ENCODE measurements at places on chromosomes 5 and 9.

DNA sequence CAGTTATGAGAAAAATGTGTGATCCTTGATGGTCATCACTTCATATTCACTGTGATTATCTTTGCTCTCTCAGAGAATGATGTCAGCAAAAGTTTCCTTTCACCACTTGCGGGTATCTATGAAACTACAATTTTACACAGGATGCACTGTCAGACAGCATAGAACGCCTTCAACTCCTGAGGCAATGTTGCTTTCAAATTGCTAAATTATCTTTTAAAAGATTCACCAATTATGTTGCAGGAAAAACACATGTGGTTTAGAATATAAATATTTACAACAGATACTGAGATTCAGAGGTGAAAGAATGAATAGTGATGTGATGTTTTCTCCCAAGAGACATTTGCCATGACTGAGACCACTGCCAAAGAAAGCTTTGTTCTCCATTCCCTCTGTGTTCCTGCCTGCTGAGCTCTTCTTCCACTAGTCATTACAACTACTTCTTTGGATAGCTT, 879.8 kb upstream of the DMAC1 start:
- DNase-seq = no peak

DNA sequence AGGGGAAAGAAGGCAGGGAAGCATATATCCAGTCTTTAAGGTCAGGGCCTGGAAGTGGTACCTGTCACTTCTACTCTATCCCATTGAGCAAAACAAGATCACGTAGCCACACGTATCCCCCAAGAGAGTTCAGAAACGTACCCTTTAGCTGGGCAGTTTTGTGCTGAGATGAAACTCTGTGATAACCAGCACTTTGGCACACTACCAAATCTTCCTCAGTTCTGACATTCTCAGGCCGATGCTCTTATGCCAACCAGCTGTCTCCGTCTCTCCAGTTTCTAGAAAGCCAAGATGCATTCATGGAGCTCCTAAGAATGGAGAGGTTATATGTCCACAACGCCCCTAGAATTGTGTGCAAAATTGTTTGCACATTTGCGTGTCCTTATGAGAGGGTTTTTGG, 176.6 kb upstream of the MSX2 start:
- DNase-seq = no peak

DNA sequence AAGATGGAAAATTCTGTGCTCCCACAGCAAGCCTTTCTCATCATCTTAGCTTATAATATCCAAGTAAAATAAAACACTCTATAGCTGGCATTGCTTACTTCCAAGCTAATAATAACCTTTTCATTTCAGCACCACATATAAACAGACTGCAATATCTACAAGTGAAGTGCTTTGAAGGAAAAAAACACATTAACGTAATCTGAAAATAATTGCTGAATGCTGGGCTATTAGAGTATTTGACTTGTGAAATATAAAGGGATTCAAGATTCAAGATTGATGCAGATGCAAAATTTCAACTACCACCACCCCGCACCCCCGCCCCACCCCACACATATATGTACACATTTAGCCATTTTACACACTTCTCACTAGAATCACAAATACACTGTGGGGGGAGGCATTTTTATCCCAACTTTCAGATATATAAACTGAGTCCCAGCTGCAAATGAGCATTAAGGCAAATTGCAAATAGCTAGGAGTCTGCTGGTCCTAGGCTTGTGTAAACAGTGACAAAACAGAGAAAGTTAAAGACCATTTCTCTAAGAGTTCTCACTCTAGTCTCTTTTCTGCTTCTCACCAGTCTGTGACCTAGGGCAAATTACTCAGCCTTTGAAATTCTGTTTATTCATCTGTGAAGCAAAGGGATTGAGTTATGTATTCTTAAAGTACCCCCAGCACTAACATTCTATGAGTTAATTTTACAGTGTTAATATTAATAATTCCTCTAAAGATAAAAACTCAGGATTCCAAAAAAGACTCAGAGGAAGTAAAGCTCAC, 489.4 kb downstream of the PRELID2 start:
- no peak for DNase-seq

DNA sequence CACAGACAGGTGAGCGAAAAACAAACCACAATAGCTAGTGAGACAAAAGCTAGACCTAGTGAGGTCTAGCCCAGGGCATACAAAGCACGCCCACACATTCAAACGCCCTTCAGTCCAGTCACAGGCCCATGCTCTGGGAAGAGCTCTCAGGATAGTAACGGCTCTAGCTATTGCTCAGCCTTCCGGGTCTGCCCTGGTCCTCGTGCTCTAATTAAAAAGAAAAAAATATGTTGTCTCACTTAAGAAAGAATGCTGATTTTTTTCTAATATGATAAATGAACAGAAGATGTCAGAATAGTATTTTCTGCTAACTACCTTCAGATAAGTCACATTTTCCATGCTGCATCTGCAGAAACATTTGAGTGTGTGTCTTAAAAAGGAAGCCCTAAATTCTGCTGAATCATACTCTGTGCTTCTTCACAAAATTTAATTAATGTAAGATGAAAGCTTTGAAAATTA, 94.5 kb downstream of the PLPP1 start:
- DNase-seq = no peak

- no peak for DNase-seq
These were observed 79.6 kb downstream of the SMIM15 start for GRCh38 chr5:61082516-61083280.

GRCh38 chr5:159001247-159001646, 98.5 kb downstream of the EBF1 start:
- no peak for DNase-seq

GRCh38 chr9:32431196-32431595, 46.8 kb downstream of the ACO1 start:
- no peak for DNase-seq

GRCh38 chr5:158487664-158488063, 612.1 kb downstream of the EBF1 start:
- no peak for DNase-seq

- DNase-seq = no peak
These were observed 224.9 kb downstream of the SNX18 start for GRCh38 chr5:54742417-54742891.

- DNase-seq = no peak
These were observed 90.8 kb downstream of the MACROH2A1 start for GRCh38 chr5:135308245-135308644.

DNA sequence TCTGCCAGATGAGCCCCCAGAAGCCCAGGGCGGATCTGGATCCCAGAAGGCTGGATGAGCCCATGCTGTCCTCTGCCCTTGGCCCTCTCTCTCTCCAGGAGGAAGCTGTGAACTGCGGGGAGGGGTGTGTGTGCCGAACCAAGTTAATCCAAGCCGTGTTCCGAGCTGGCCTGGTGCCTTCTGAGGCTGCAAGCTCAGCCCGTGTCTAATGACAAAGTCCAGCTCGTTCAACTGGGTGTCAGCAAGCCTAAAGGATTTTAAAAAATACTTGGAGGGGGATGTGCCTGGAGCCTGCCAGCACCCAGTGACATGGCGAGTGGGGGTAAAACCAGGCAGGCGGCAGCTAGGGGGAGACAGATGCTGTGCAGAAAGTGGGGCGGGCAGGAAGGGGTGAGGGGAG, 8.0 kb downstream of the STC2 start:
- no peak for DNase-seq

DNA sequence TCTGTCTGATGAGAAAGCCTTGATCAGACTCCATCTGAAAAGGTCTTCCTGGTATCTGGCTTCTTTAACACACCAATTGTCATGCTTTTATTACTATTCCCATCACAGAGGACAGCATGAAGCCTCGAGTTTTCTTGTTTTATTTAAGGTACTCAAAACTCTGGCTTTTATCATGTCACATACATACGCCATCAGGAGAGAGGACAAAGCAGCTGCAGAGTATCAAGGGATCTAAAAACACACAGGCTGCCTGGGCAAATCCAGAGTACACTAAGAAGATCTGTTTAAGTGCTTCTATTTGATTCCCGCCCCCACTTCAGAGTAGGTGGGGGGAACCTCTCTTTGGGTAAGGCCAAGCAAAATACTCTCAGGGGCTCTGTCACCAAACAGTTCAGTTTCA, 277.2 kb downstream of the SPOCK1 start:
- no peak for DNase-seq

DNA sequence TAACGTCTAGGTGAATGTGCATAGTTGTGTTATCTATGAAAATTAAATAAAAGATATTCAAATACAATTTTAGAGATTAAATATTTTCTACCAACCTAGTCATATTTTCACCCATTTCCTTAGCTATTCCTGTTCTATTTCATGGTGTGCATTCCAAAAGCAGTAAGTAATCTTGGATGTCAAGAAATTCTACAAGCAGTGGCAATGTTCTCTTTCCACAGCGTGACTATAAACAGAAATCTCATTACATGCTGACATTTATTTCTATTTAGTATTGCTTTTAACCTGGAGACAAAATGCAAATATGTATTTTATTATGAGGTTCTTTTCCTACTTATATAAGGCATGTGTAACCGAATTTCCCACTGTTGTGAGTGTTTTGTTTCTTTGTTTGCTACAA, 510.0 kb downstream of the ACTL7B start:
- no peak for DNase-seq

DNA sequence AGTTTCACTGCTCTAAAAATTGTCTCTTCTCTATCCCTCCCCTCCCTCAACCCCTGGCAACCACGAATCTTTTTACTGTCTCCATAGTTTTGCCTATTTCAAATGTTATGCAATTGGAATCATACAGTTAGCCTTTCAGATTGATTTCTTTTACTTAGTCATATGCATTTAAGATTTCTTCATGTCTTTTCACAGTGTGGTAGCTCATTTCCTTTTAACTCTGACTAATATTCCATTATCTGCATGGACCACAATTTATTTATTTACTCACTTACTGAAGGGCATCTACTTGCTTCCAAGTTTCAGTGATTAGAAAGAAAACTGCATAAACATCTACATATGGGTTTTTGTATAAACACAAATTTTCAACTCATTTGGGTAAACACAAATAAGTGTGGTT, 372.3 kb downstream of the CDH18 start:
- no peak for DNase-seq

GRCh38 chr5:154358516-154359220, 87.1 kb upstream of the SAP30L start:
- no peak for DNase-seq

GRCh38 chr5:135707302-135707701, 127.2 kb upstream of the SLC25A48 start:
- no peak for DNase-seq

DNA sequence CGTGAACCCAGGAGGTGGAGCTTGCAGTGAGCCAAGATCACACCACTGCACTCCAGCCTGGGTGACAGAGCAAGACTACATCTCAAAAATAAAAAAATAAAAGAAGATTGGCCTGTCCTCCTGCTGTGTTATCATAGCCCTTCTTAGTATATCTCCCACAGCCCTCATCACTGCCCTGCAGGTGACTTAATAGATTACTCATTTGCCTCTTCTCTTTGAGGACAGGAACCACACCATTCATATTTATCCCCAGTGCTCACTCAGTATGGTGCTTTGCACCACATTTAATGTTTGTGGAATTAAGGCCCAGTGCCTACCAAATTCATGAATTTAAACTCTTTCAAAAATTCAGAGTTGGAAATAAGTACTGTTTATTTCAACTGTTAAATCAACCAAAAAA, 10.3 kb downstream of the IDNK start:
- DNase-seq = no peak

GRCh38 chr9:2241461-2241835, 226.3 kb downstream of the SMARCA2 start:
- DNase-seq = no peak

- DNase-seq = no peak
These were observed 28.7 kb downstream of the ENHO start for GRCh38 chr9:34493972-34494535.

- no peak for DNase-seq
These were observed 62.5 kb upstream of the RNF130 start for GRCh38 chr5:180133971-180134508.

GRCh38 chr5:103840600-103840999, 278.0 kb upstream of the NUDT12 start:
- no peak for DNase-seq

GRCh38 chr5:28788954-28789353, 1750.6 kb upstream of the CDH9 start:
- no peak for DNase-seq

- DNase-seq = no peak
These were observed 22.4 kb downstream of the LYRM7 start for GRCh38 chr5:131193106-131193505.

DNA sequence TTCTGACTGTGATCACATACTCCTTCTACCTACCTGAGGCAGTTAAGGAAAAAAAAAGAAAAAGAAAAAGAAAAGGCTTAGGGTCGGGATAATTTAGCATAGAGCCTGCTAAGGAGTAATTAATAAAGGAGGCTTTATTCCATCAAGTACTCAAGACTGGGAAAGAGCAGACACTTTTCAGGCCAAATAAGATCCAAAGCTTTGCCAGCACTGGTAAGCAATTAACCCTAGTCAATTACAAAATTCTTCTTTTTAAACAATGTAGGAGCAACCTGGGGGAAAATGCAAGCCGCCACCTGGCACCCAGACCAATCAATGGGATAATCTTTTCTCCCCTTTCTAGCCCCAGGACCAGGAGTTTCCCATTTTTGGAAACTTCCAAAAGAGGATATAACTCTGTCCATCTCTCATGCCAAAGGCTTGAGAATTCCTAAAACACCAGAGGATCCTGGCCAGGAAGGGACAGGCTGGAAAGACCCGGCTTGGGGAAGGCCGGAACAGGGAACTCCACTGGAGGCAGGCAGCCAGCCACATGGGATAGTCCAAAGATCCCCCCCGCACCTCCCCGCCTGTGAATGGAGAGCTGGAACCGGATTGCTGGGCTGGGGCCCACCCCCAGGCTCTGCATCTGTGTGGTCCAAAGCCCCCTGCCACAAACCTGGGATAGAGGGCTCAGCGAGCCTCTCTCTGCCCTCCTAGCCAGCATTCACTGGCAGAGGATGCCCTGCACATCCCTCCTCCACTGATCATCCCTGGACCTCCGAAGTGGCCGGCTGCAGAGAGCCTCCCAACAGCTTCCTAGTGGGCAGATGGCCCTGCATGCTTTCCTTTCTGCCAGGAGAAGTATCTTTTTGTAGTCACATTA, 117.8 kb downstream of the ZNF354C start:
- no peak for DNase-seq

- DNase-seq = no peak
These were observed 29.6 kb upstream of the RANBP17 start for GRCh38 chr5:170832241-170832640.

DNA sequence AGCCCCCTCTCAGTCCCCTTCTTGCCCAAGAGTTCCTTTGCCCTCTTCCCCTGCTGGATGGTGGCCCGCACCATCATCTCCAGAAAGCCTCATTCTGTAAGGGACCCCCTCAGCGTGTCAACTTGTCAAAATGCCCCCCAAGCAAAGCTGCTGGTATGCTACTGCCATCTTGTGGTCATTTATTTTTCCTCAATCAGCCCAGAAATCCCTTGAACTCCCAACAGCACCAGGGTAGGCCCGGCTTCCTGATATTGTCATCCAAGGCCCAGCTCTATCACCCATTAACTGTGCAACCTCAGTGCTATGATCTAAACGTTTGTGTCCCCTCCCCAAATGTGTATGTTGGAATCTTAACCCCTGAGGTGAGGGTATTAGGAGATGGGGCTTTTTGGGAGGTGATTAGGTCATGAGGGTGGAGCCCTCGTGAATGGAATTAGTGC, 53.2 kb upstream of the FBXW11 start:
- DNase-seq = no peak
